ENCODE measurements at places on chromosomes 3 and 15.

- DNase-seq: no peak
Observed at GRCh38 chr3:141373768-141374526, 5.6 kb downstream of the ZBTB38 start.

DNA sequence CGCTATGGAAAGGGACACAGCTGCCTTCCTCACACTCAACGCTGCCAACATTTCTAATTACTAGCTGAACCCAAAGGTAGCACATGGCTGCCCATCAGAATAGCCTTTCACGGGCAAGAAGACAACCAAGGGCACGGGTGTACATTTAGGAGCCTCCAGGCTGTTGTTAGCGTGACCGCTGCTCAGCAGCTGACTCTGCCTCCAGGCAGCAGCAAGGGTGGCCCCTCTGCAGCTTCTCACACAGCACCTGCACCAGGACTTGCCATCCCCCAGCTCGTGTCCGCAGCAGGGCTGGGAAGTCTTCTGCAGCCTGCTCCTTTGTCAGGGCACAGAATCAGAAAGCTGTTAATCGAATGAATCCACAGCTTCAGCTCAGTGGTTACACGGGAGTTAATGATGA lies 146.8 kb downstream of the ADAMTS17 start:
- DNase-seq: no peak

GRCh38 chr15:28989239-28989830 lies 103.6 kb downstream of the APBA2 start:
- no peak for DNase-seq

DNA sequence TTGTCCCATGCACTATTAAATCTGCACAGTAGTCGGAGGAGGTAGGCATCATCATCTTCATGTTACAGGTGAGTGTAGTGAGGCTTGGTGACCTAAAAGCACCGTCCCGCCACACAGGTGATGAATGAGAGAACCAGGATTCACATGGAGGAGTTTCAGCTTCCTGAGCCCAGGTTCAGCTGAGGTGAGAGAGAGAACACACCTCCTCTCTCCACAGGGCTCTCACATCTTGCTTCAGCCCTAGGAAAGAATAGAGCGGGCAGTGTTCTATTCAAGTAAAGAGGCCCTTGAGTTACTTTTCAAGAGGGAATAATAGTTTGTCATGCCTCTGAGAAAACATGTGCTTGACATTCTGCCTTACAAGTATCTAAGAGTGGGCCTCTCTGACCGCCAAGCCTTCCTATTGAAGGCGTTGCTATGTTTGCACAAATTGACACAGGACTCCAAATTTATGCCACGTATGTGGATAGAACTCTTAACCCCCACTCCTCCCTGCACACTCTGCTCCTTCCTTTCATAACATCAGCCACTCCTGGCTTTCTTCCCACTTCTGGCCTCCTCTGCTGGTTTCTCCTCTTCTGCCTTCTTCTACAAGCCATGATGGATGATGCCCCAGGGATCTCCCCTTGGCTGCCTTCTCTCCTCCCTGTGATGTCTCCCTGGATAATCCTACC lies 138.3 kb upstream of the ABHD17C start:
- no peak for DNase-seq

GRCh38 chr15:47620960-47621681 lies 96.2 kb upstream of the SEMA6D start:
- DNase-seq: no peak

DNA sequence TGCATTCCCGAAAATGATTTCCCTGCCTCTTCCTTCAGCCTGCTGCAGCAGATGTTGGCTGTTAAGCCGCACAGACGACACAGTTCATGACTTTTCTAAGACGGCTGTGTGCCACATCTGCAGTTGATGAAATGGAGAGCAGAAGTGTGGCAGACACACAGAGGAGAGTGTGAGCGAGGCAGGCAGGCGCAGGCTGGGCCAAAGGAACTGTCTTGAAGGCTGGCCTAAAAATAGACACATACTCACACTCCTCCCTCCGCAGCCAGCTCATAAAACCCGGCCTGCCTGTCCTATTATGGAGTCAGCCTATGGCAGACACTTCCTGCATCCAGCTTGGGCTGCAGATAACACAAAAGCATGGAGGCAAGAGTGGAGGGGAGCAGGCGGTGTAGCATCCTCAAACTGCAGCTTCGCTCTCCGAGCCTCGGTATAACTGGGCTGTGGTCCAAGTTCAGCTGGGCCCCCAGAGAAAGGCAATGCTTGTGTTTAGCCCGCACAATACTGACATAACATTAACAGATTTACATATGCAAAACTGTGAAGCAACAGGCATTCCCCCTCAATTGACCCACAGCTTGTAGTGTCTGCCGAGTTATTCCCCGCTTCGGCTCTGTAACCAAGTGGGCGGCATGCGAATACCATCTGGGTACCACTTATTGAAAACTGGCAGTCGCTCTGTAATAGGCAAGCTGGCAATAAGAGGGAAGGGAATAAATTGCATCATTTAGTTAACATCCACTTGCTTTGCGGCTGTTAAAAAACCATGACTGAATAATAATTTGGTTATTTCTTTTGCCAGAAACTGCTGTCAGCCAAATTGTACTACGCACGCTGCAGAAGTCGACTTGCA lies 40.8 kb downstream of the FOXP1 start:
- no peak for DNase-seq

GRCh38 chr3:145849115-145849514 lies 311.9 kb downstream of the PLOD2 start:
- DNase-seq: no peak

Measured in Panc1 (cell line).